ENCODE measurements at places on chromosomes 2 and 18.

- DNase-seq, result no peak
These were observed 27.5 kb downstream of the PMAIP1 start for GRCh38 chr18:59927246-59927825.

GRCh38 chr2:83305758-83306378 is 1153.2 kb downstream of the SUCLG1 start:
- DNase-seq, result no peak

GRCh38 chr2:178829981-178830380 is 22.8 kb upstream of the TTN start:
- no peak for DNase-seq

GRCh38 chr2:109151519-109151918 is 22.5 kb downstream of the SH3RF3 start:
- no peak for DNase-seq

GRCh38 chr18:52499016-52499415 is 159.0 kb downstream of the DCC start:
- DNase-seq, result no peak

- DNase-seq, result no peak
These were observed 121.1 kb downstream of the DDX1 start for GRCh38 chr2:15712551-15713342.

DNA sequence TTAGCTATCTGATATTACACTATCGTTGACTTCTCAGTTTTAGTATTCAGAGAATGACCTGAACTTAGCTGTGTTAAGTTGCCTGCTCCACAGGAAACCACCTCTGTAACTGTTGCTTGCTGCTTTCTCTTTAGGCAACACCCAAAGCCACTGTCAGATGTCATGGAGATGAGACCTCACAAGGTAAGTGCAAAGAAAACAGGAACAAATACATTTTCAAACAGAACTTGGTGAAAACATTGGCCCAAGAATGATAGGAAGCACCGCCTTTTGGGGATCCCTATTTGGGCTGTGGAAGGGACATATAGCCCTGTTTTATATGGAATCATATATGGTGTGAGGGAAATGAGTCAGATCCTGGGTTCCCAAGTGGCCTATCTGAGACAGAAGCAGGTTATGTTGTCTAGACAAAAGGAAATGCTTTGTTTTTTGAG is 143.4 kb downstream of the UBE2E3 start:
- DNase-seq, result no peak

DNA sequence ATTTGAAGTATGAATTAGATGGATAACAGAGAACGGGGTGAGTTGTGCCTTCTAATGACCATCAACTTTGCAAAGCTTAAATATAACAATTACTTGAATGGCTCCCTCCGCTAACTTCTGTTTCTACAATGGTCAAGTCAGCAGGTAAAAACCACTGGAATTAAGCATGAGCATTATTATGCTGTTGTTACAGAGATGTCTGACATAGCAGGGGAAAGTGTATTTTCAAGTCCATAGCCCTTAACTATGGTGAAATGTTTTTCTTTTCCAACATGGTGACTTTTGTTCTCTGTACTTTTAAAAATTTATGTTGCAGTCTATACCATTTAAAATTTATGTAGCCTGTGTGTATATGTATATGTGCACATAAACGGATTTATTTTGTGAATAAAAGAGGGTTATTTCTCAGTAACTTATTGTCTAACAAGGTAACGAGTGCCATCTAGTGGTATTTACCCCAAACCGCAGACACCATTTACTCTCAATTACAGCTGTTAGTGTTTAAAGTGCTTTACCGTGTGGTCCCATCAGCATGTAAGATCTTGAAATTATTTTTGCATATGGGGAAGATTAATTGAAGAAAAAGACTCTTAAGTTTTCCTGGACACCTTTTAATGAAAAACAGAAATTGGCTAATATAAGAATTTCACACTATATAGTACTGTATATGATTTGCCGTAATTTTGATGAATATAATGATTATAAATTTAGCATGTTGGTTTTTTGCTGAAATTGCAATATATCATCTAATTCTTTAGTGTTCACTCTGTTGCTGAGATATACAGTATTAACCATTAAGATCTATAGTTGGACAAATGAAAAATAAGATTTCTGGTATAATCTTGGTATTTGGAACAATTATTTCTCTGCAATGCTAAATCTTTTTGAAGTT is 78.2 kb downstream of the UBE2E3 start:
- peak; percentile 20 for DNase-seq

DNA sequence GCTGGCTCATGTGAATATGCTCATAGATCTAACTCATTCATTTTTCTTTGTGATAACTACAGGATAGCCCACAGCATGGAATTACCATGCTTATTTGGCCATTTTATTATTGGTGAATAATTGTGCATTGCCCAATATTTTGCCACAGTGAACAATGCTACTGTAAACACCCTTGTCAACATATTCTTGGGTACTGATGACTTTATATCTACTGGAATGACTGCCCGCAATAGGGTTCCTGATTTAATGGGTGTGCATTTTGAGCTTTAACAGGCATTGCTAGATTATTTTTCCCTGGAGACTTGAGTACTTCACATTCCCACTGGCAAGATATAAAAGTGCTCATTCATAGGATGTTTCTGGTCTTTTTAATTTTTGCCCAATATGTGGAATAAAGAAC is 42.7 kb upstream of the EVA1A start:
- no peak for DNase-seq

GRCh38 chr2:96135621-96136020 is 2.7 kb downstream of the ASTL start:
- DNase-seq, result no peak

- no peak for DNase-seq
These were observed 264.6 kb upstream of the TRIB2 start for GRCh38 chr2:12452185-12452584.

- DNase-seq, result no peak
These were observed 23.2 kb downstream of the ACOXL start for GRCh38 chr2:110755491-110756078.

GRCh38 chr2:96251721-96252292 is 14.0 kb downstream of the TMEM127 start:
- no peak for DNase-seq

Data from D341Med (cell line).